ENCODE measurements at places on chromosomes 6 and 20.
A peak's percentile ranks its signal among the peaks of the same experiment; 100 is the strongest.

DNA sequence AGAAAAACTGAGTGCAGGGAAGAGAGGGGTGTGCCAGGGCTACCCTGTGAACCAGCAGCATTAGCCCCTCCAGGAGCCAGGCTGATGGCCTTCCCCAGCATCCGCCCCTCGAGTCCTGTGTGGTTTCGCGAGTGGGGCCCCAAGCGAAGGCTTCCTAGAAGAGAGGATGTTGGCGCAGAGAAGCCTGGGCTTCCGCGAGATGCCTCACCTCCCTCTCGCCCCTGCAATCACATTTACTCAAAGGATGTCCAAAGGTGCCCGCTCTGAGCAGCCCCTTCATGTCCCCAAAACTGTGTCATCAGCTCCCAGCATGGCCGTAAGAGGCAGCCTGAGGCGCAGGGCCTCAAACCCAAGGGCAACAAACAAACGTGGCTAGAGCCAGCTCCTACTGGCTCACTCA, 111.7 kb downstream of the PREX1 start:
- no peak for DNase-seq

DNA sequence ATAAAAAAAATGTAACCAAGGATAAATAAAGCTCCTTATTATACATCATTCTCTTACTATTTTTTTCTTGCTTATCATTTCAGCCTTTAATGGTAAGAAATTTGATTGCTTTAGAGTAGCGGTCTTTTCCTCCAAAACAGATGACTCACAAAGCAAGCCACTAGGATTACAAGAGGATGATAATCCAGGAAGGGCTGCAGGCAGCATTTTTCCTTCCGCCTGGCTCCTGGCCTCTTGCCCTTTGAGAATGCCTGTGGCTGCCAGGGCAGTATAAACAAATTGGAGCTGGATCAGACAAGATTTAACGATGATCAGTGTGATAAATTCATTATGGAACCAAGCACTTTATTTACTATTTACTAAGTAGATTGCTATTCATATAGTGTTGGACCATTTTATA, 9.7 kb upstream of the FBXL4 start:
- peak; percentile 76 for DNase-seq

DNA sequence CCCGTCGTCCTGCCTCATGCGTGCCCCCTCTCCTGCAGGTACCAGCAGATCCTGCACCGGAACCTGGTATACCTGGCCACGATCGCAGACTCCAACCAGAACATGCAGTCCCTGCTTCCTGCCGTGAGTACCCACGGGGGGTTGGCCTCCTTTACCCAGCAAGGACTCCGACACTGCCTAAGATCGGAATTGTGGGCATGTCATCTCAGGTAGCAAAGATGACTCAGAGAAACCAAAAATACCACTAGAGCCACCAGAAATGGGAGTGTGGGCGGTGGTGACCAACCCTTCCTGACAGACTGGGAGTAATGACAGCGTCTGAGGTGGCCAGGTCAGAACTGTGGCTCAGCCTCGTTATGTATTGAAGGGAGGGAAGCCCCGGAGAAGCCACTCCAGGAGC, 16.3 kb downstream of the SS18L1 start:
- DNase-seq, result peak; percentile 75

DNA sequence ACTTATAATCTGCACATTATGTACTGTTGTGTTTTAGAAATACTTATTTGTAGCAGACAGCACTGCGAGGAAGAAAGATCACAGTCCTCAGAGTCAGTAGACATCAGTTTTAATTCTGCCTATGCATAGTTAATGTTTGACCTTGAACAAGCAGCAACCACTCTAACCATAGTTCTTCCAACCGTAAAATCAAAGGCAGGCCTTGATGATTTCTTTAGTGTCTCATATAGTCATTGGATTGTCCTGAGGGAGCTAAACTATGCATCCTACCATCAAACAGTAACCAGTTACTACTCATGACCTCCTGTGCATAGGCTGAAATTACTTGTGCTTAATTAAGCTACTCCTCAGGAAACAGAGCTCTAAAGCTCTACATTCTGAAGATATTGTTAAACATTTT, 294.8 kb upstream of the STXBP5 start:
- DNase-seq, result no peak

DNA sequence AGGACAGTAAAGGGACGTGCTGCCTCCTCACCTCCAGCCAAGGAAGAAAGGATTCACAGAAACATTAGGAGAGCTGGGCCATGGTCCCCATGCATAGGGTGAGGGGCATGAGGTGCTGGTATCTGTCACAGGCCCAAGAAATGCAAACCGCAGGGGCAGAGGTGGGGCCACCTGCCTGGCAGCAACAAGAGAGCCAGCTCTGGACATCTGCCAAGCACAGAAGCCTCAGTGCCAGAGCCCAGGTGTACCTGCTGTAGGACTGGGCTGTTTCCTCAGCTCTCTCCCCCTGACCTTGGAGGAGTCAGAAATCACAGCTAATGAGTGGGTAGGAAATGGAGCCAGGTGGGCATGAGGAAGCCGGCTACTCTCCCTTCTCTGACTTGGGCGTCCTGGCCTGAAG, 45.3 kb downstream of the SLC2A12 start:
- no peak for DNase-seq

DNA sequence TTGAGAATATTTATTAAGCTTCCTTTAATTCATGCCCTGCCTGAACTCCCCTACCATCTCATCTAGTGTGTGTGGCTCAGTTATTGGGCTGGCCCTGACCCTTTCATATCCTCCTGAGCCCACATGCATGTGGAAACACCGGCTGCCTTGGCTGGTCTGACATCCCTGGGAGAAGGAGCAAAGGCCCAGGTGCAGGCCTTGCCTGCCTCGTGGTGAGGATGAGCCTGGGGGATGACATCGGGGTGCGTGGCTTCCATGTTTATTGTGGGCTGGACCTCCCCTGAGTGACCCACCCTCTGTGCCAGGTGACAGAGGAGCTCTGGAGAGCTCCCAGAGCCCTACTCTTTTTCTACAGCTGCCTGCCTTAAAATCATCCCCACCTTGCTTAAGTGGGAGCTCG, 69.1 kb downstream of the FOXA2 start:
- DNase-seq, result no peak

DNA sequence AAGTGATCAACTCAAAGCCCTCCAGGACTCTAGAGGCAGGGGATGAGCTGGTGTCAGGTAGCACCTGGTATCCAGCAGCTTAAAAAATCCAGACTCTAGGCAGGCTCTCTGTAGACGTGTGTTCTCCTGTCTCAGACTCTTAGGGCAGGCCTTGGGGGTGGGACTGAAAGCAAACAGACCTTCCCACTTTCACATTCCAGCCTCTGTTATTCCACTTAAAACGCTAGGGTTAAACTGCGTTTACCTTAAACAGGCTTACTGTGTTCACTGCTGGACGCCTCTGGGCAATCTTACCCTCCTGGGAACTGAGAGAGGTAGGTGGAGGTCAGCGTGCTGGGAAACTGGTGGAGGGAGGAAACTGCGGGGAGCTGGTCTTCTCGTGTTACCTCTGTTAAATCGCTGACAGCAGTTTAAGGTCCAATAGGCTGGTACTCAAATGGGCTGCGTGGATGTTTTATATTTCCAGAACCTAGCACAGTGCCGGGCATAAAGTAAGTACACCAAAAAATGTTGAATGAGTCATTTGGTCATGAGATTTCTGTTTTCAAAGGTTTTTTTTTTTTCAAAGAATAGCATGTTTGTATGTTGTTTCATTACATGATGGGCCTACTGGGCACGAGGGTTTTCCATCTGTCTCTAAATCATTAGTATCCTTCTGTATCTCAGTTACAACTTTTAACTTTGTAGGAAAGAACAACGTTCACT, at the start of gene GCNT2:
Gene GCNT2 (plus strand): TSS at position 248 of the 705 bp plus-strand sequence. CDS start 7,561 bp downstream, outside the sequence.
- DNase-seq, result peak; percentile 98

GRCh38 chr20:51354769-51355319, 187.7 kb downstream of the NFATC2 start:
- peak; percentile 63 for DNase-seq

- no peak for DNase-seq
Observed at GRCh38 chr6:163752446-163752845, 337.9 kb downstream of the QKI start.

- no peak for DNase-seq
Observed at GRCh38 chr6:79928478-79928998, 18.8 kb downstream of the ELOVL4 start.

GRCh38 chr6:26561533-26562466, 23.6 kb downstream of the HMGN4 start:
- no peak for DNase-seq

- no peak for DNase-seq
Observed at GRCh38 chr6:41975276-41975675, 33.7 kb upstream of the CCND3 start.

- no peak for DNase-seq
Observed at GRCh38 chr6:157993076-157993475, 11.4 kb downstream of the SYNJ2 start.

- DNase-seq, result no peak
Observed at GRCh38 chr6:1667012-1667804, 57.5 kb downstream of the FOXC1 start.

DNA sequence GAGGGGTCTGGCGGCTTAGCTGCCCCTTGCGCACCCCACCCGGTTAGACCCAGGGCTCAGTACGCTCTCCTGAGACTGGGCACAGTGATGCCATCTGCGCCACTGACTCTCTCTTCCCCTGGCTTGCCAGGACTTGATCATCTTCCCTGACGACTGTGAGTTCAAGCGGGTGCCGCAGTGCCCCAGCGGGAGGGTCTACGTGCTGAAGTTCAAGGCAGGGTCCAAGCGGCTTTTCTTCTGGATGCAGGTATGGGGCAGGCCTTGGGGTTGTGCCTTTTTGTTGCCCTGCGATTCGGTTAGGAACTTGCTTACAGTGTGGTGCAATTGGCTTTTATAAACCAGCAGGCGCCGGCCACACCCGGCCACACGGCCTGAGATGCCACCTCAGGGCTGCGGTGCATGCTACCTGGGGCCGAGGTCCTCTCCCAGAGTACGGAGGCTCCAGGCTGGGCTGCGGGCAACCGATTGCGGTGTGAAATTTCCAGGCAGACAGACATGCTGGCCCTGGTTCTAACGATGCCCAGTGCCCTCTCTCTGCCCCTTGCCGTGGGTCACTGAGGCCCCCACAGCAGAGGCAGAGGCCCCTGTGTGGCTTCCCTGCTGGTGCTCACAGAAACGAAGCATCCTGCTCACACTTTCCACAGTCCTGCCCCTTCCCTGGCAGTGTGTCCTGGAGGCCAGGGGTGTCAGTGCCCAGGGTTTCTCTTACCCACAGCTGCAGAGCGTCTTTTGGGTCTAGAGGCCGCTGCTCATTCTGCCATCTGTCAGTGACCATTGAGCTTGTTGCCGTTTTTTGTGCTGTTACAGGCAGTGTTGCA, 1.7 kb downstream of the ADRM1 start:
- DNase-seq, result no peak

DNA sequence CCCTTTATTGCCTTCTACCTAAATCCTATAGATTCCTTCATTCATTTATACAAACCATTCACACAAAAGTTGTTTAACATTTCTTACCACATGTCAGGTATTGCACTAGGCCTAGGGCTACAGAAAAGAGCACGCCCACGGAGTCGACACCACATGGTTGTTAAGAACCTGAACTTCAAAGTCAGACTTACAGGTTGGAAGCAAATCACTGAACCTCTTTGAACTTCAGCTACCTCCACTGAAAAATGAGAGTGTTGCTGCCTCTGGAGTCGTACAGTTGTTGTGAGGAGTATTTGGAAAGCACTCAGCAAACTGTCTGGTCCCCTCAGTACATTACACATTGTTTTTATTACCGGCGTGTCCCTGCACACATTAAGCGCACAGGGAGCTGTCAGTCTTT, 3.3 kb upstream of the SLPI start:
- no peak for DNase-seq

DNA sequence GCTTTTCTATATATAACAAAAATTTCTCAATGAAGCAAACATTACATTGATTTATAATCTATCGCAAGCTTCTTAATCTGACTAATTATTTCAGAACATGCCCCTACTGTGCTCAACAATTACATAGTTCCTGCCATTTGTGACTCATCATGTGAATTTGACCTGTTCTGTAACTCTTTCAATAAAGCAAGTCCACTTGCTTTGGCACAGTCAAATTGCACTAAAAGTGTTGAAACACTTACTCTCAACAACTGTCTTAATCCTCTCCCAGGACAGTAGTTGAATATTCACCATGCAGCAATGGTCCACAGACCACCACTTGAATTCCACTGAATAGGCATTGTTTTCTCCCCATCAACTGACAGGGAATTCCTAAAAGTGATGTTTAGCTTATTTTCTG, 67.7 kb upstream of the SPTLC3 start:
- DNase-seq, result no peak

GRCh38 chr6:46452312-46452917, 38.8 kb downstream of the RCAN2 start:
- DNase-seq, result no peak

DNA sequence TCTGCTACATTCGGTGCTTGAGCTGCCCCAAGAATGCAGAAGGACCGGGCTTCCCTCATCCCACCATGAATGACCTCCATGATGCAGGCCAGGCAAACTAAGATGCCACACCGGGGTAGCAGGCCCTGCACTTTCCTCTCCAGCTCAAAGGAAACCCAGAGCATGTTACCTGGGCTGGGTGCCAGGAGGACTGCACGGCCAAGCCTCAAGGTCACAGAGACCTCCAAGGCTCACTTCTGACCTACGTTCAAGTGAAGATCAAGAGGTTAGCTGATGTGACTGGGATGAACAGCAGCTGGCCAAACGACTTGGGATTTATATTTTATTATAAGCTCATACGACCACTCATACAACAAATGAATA, 501.8 kb downstream of the CD83 start:
- DNase-seq, result no peak

- DNase-seq, result no peak
Observed at GRCh38 chr6:19342616-19343015, 494.6 kb upstream of the ID4 start.

Measured in islet precursor cell (in vitro differentiated cells).